GDM1 (cell line): ENCODE measurements at places on chromosomes 13 and 19.

- DNase-seq: no peak
Measured at GRCh38 chr19:46878613-46879375, 18.0 kb downstream of the ARHGAP35 start.

GRCh38 chr19:35689836-35690235 lies 14.5 kb upstream of the ZBTB32 start:
- DNase-seq: no peak

- DNase-seq: no peak
Measured at GRCh38 chr13:73421310-73421912, 362.6 kb downstream of the KLF5 start.

DNA sequence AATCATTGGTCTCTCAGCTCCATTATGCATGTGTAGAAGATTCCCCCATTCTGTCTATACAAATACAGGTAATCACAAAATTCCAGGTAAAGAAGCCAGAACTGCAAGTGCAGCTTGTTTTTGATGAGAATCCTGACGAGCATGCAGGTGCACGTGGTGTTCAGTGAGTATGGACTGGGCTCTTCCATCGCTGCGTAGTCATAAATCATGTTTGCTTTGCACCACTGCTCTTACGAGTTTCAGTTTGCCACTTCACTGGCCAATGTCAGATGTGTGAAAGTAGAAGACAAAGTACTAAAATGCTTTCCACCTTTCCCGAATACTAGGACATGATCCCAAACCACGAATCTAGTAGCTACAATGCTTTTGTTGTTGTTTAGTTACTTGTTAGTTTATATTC lies 390.7 kb downstream of the LIG4 start:
- no peak for DNase-seq

- no peak for DNase-seq
Measured at GRCh38 chr13:29556742-29557141, 38.7 kb downstream of the SLC7A1 start.

GRCh38 chr19:48716562-48717291 lies 2.8 kb downstream of the MAMSTR start:
- DNase-seq: no peak

- DNase-seq: peak; percentile 36
Measured at GRCh38 chr19:22882797-22883196, 50.7 kb downstream of the ZNF723 start.
